MCF 10A (cell line): ENCODE measurements at places on chromosomes 7 and 10. TPM values are rescaled to one million over a fixed set of nuclear protein-coding genes. Genes with fewer than 3 reads are reported as not detected.
A peak's percentile ranks its signal among the peaks of the same experiment; 100 is the strongest.

DNA sequence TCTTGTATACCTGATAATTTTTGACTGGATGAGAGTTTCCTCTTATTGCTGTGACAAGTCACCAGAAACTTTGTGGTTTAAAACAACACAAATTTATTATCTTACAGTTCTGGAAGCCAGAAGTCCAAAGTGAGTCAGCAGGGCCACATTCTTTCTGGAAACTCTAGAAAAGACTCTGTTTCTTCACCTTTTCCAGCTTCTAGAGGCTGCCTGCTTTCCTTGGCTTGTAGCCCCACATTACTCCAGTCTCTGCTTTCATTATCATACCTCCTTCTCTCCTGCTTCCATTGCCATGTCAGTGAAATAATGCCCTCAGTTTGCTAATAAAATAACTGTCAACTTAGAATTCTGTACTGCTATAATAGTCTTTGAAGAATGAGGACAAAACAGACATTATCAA is 65.3 kb downstream of the VCL start:
- no peak for DNase-seq

DNA sequence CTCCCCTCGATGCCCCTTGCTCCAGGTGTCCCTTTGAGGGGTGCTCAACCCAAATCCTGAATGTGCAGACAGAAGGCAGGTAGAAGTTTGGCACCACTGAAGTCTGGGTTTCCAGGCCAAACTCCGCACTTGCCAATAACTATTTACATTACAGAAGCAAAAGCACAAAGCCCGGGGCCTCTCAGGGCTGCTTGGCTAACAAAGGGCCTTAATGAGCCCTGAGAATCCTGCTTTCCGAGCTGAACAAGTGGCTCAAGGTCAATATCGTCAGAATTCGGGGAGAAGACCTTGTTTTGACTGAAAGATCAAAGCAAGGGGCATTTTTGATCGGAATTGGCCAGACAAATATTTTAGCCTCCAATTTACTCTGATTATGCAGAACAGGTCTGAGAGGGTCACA is 189.9 kb downstream of the HERPUD2 start:
- no peak for DNase-seq

DNA sequence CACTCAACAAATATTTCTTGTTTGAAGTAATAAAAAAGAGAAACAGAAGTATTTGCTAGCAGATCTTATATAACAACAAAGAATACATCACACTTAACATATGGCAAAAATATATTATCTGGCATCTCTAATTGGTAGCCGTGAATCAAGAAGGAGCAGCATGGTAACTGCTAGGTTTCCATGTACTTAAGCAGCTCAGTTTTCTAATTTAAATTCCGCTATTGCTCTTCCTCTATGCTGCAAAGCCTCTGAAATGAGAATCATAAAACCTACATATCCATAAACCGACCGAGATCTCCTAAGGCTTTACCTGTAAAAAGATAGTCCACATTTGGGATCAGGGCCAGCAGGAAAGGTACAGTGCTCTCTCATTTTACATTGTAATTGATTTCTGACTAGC is 76.6 kb upstream of the PTPRZ1 start:
- DNase-seq, result no peak

DNA sequence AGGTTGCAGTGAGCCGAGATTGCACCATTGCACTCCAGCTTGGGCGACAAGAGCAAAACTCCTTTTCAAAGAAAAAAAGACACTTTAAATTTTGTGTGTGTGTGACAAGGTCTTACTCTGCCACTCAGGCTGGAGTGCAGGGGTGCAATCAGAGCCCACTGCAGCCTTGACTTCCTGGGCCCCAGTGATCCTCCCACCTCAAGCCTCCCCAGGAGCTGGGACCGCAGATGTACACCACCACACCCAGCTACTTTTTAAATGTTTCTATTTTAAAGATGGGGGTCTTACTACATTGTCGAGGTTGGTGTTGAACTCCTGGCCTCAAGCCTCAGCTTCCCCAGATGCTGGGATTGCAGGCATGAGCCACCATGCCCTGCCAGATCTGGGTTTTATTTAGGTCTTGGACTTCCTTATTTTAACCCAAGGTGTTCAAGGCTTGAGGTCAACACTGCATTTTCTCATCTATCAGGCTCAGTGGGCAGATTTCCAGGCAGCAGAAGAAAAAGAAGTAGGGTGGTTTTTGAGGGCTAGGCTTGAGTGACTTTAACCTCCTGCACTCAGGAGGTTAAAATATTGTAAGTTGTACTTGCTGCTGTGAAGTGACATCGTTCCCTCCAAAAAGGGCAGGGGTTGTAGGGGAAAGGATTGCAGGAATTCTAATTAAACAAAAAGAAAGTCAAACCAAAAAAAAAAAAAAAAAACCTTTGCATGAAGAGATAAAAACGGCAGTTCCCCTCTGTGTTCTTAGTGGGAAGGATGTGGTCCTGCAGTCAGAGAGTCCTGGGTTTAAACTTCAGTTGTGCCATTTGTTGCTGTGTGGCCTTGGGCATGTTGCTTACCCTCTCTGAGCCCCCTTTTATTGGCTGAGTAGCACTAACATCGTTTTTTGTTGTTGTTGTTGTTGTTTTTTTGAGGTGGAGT is 71.5 kb downstream of the CARD11 start:
- no peak for DNase-seq

- DNase-seq, result peak; percentile 61
Measured at GRCh38 chr7:129494041-129494440, 8.3 kb upstream of the SMKR1 start.

DNA sequence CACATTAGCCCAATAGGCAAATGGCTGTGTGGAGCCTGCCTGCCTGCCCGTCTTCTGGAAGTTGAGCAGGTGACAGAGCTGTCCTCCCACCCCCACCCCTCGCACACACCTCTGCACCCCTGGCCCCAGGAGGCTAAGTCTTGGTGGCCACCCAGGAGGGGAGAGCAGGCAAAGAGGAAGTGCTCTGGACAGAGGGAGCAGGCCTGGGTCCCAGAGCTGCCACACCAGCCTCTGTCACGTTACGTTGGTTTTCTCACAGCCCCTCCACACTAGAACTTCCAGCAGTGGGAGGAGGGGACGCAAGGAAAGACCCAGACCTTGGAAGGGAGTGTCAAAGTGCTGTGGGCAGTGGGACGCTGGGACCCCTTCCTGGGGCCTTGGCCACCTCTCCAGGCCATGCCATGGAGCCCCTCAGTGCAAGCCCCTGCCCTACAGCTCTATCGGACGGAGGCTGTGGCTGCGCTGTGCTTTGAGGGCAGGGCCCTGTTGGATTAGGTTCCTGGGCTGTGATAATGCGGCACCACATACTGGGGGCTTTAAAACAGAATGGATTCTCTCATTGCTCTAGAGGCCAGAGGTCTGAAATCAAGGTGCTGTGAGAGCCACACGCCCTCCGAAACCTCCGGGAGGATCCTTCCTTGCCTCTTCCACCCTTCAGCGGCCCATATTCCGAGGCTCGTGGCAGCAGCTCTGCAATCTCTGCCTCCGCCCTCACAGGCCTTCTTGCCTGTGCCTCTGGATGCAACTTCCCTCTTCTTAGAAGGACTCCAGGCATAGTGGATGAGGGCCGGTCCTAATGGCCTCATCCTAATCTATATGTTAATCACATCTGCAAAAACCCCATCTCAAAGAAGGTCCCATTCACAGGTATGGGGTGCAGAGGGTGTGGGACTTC is 9.9 kb downstream of the PRKAG2 start:
- DNase-seq, result no peak

GRCh38 chr7:29990931-29991330 is 1.3 kb upstream of the SCRN1 start:
- no peak for DNase-seq

GRCh38 chr7:139735466-139735865 is 42.3 kb downstream of the HIPK2 start:
- no peak for DNase-seq

Gene ADCYAP1R1
- not detected in 2 replicates for total RNA-seq

DNA sequence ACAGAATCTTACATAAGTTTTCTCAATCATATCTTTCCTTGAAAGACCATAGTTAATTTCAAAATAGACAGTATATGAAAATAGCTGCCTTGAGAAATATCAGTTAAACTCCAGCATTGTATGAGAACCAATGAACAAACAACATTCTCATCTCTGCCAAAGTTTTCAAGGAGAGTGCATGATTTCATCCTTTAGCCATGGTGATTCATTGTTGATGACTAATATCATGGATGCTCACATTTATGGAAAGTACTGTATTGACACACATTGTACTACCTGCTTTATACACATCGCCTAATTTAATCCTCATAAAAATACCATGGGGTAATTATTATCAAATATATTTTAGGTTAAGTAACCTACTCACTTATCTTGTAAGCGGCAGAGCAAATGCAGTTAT is 250.3 kb downstream of the CNTNAP2 start:
- DNase-seq, result peak; percentile 68

Gene AZGP1
- total RNA-seq, result 0.58 and 0.59 TPM in 2 replicates

GRCh38 chr10:22912763-22913384 is 15.0 kb upstream of the ARMC3 start:
- DNase-seq, result no peak

- DNase-seq, result no peak
Measured at GRCh38 chr7:149130572-149131198, 4.6 kb upstream of the ZNF425 start.

- DNase-seq, result no peak
Measured at GRCh38 chr7:91551377-91552175, 287.3 kb downstream of the FZD1 start.

DNA sequence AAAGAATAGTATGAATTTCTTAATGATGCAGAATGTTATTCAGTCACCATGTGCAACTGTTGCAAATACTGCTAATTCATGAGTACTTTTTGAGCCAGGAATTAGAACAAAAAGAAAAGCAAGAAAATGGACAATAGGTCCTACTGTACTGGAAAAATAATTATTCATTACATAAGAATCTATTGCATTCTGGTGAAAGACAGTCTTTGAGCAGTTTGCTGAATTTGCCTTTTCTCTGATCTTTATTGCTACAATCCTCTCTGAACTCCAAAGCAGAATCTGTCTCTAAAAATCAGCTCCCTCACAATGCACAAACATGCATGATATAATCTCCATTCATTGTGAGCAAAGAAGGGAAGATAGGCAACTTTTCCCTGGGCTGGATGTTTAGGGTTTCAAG is 12.8 kb downstream of the IFIT2 start:
- no peak for DNase-seq

Gene STEAP4
- not detected in 2 replicates for total RNA-seq

Gene DOCK4
- total RNA-seq, result 28.0 and 31.4 TPM in 2 replicates

DNA sequence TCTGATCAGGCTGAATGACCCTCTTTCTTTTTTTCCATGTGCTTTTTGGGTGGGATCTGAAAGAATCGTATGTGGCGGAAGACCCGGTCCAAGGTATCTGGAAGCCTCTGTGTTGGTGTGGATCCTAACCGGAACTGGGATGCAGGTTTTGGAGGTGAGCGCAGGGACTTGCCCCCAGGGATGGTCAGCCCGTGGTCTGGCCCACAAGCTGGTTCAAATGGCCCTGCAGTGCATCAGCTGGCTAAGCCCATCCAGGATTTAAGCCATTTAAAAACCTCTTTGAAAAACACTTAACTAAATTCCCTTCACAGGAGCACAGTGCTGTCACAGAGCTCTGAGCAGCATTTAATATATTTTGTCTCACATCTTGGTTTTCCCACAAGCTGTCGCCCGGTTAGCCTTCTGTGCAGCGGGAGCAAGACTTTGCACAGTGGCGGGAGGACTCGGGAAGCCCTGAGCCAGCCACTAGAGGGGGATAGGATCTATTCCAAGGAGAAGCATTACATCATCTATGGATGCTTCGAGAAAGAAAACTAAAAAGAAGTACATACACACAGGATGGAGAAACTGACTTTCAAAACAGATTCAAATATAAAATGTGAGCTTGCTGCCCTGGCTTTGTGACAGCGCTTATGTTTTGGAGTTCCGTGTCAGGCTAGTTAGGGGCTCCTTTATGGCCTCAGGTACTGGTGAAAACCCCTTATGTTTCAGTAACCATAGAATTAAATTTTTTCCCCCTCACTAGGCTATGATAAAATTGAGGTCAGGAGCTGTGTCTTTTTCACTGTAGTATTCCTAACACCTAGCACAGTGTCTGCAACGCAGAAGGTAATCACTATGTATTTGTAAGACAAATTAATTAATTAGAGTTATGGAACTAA is 11.3 kb downstream of the CPA2 start:
- peak; percentile 55 for DNase-seq

Gene ADRB1
- 0.28 and 0.56 TPM in 2 replicates for total RNA-seq

- no peak for DNase-seq
Measured at GRCh38 chr10:69064762-69065328, 23.1 kb upstream of the SRGN start.

DNA sequence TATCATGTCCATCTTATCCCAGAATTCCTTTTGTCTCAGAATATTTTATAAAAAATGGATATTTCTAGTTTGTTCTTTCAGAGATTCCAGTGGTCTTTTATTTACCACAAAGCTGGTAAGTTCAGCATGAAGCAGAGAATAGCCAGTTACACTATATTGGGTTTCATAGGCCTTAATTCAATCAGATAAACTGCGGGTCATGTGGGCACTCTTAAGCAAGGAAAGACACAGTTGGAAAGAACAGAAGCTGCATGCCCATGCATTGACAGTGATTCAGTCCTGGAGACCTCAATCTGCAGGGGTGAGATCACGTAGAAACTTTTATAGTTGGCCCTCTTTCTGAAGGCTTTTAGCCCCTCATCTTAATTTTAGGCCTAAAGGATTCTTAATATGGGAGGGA is 281.3 kb upstream of the IGFBP3 start:
- DNase-seq, result no peak

Gene ADGRA1
- total RNA-seq, result not detected in 2 replicates

Gene CD36
- total RNA-seq, result 0.12 and 0.27 TPM in 2 replicates

Gene TSPAN15
- total RNA-seq, result 0.52 and 0.54 TPM in 2 replicates

DNA sequence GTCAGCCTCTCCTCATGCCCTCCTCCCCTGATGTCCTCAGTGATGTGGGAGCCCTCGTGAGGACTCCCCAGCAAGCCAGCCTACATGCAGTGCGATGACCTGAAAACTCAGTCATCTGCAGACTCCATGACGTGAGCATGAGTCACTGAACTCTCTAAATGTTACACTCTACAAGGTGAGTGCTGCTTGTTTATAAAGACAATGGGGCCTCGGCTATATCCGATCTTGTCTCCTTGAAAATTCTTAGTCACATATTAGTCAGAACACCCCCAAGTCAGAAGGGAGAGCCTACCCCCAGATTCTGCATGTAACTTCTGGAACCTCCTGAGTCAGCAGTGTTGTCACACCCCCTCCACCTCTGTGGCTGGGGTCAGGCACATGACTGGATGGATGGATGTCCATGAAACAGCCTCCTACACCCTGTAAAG is 673.8 kb downstream of the INHBA start:
- peak; percentile 87 for DNase-seq

DNA sequence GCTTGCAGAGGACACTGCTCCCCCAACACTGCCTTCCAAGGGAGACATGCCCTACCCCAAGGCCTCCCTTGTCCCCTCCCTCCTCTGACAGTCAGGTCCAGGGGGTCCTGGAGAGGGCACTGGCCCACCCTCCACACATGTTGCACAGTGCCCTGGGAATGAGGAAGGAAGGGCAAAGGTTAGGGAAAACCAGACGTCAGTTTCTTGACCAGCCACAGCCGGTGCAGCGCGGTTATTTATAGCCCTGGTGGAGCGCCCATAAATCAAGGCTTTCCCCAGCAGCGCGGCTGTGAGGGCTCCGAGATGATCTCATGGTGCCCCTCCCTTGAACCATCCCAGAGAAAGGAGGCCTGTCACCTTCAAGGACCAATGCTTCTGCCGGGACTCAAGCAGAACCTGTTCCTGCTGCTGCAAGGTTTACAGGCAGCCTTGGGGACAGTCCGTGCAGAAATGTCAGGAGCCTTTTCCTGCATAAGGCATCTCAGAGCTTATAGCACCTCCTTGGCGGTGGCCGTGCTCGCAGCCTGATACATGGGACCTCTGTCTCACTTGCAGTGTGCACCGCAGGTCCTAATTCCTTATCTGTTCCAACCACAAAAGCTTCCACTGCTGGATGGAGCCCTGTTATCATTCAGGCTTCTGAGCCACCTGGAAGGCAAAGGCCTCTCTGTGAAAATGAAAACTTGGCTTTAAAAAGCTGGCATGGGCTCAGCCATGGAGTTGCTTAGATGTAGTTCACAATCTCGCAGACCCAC is 127.3 kb downstream of the LHPP start:
- DNase-seq, result no peak
